ENCODE measurements at places on chromosomes 16 and 17.

DNA sequence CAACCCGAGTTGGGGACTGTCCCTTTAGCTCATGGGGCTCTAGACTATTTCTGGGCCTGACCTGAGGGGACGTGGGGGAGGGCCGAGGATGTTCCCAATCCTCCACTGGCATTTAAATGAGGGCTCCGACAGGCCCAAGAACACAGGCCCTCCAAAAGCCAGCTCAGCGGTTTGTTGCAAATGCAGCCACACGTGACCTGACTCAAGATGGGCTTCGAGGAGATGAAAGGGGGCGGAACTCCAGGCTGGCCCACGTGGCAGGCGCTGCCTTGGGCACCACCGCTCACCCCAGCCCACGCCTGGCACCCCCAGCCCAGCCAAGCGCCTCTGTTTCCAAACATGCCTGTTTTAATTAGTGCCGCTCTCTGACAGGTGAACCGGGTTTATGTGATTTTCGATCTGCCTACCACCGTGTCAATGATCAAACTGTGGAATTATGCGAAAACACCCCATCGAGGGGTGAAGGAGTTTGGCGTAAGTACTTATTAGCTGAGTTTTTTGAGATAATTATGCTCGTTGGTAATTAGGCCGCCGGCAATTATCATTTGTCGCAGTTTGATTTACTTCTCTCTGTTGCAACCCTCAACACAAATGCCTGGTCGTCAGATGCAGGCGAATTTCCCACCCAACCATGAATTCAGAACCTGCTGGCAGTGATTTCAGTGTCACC is 226.7 kb downstream of the KATNIP start:
- DNase-seq, result no peak

DNA sequence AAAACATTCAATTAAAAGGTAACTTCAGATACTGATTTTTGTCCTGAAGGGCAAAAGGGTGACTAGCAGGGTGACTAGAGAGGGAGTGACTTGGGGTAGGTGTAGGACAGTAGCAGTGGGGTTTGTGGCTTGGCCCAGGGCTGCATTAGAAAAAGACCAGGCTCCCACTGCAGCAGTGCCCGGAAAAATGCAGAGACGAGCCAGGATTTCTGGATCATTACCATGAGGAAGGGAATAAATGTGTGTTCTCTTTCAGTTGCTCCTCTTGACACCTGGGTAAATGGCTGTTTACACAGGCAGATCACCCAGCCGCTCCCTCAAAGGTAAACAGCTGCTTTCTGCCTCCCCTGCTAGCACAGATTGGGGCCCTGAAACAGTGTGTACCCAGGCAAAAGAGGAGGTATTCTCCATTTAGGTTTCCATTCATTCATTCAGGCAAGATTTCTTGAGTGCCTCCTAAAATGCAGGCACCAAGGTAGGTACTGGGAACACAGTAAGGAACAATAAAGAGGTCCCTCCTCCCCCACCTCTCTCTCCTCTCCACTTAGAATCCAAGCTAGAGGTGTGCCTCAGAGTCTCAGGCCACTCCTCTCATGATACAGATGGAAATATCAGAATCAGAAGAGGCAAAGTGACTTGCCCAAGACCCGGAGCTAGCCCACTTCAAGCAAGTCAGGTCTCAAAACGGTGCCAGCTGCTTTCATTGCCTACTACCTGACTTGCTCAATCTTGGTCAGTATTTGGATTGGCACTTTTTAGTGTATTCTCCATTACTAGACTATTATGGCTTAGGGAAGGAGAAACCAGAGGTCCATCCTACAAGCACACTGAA is 15.2 kb upstream of the TOX3 start:
- DNase-seq, result no peak

DNA sequence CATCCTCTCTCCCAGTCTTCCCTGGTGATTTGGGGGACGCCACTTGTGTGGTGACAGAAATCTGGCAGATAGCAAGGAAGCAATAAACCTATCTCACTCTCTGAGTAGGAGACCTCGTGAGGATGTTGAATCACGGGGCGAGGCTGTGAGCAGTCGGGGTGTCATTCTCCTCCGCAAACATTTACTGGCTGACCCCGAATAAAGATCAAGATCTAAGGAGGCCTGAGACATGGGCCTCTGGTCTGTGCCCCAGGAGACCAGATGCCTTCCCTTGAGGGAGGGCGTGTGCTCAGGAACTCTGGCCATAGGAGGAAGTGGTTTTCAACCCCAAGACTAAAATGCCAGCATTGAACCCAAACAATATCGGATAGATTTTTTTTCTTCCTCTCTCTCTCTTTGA is 53.1 kb downstream of the FOXL1 start:
- no peak for DNase-seq

GRCh38 chr16:53083119-53083518 is 28.3 kb downstream of the CHD9 start:
- DNase-seq, result no peak

- DNase-seq, result no peak
Observed at GRCh38 chr17:81406117-81406953, 11.1 kb downstream of the BAHCC1 start.

GRCh38 chr17:60253048-60253447 is 103.3 kb downstream of the CA4 start:
- DNase-seq, result no peak

- no peak for DNase-seq
Observed at GRCh38 chr16:28863929-28864793, 518 bp downstream of the SH2B1 start.

GRCh38 chr16:56272583-56272894 is 81.2 kb downstream of the GNAO1 start:
- DNase-seq, result no peak

- no peak for DNase-seq
Observed at GRCh38 chr17:48213797-48214196, 106.2 kb downstream of the SNX11 start.

GRCh38 chr16:77402118-77402517 is 32.7 kb downstream of the ADAMTS18 start:
- DNase-seq, result peak; percentile 81

DNA sequence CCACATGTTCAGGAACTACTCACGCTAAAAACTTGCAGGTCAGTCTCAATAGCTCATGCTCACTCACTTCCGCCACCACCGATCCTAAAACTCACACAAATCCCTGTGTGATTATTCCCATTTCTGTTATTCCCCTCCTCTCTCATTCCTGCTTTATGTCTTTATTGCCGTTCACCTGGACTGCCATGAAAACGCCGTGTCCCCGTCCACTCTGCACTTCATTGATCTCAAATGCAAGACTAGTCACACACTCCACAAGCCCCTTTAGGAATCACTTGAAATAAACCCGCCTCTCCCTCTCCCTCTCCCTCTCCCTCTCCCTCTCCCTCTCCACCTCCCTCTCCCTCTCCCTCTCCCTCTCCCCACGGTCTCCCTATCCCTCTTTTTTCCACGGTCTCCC is 78.0 kb downstream of the AXIN2 start:
- DNase-seq, result no peak

- no peak for DNase-seq
Observed at GRCh38 chr16:87415441-87415840, 23.3 kb downstream of the MAP1LC3B start.

DNA sequence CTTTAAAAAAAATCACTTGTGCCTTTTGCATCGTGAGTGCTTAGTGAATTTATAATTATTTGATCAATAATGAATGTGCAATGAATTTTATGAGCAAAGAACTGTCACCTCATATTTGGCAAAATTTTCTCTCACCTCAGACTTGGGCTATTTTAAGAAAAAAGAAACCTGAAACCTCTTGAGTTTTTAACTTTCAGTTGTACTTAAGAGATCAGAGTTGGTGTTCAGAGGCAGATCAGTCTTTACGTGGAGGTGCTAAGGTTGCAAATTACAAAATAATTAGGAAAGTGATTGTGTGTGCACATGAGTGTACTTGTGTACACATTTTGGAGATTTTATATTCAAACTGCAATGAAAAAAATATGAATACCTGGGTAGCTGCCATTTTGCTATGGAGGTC is 218.7 kb upstream of the RBFOX1 start:
- DNase-seq, result no peak

DNA sequence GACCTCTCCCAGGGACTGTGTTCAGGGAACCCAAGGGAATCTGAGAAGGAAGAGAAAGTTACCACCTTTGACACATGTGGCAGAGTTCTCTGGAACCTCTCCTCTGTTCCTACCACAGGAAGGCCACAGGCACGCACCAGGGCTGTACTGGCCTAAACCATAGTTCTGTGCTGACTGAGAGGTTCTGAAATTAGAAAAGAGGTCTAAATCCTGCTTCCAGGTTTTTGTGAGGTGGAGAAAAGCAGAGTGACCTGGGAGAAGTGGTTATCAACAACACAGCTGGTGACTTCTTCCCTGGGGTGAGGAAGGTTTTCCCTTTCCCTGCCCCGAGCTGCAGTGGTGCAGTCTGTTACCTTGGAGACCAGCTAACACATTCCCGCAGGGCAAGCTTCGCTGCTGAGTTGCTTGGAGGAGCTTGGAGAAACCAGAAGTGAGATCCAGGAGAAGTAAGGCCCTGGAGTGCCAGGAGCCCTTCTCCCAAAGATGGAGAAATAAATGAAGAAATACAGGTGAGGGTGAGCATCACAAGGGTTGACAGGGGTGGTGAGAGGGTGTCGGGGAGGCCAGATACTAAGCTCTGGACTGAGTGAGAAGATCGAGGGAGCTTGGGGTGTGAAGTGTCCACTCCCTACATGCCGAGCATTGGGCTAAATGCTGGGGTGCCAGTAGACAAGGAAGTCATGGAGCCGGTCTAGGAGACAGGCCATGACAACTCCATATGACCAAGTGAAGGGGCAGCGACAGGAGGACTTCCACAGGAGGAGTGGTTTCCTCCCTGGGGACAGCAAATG is at the start of gene VWA3A:
TSS of gene VWA3A (plus strand) at position 399 of the 791 bp plus-strand sequence. CDS start at position 496, 97 bp downstream.
- no peak for DNase-seq

DNA sequence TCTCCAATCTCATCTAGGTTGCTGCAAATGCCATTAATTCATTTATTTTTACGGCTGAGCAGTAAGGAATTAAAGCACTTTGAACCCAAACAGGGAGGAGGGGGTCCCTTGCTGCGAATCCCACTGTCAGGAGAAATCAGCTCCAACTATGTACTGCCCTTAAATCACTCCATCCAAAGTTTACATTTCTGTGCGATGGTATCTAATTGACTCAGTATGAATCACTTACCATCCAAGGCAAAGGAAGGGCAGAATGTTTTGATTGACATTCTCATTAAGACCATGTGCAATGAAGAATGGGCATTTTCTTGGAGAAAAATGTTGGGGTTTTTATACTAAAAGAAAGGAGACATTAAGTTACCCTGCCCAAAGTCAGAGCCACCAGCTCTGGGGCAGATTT is 47.7 kb upstream of the XYLT1 start:
- DNase-seq, result no peak

DNA sequence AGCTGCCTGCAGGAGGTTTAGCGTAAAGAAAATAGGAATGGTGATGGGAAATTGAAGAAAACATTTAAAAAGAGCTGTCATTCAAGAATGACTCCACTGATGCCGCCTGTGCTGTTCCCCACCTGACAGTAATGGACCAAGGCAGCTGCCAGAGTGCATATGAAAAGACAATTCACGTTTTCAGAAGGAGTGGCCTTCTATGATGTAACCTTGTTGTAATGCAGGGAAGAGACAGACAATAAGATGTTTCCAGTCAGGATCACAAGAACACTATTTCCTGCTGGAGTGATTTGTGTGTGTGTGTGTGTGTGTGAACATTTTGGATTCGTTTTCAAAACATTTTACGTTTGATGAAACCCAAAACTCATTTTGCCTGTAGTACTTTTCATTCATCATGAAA is 203.7 kb downstream of the LGALS9B start:
- DNase-seq, result no peak

- DNase-seq, result no peak
Observed at GRCh38 chr16:81696961-81697615, 82.0 kb upstream of the PLCG2 start.

DNA sequence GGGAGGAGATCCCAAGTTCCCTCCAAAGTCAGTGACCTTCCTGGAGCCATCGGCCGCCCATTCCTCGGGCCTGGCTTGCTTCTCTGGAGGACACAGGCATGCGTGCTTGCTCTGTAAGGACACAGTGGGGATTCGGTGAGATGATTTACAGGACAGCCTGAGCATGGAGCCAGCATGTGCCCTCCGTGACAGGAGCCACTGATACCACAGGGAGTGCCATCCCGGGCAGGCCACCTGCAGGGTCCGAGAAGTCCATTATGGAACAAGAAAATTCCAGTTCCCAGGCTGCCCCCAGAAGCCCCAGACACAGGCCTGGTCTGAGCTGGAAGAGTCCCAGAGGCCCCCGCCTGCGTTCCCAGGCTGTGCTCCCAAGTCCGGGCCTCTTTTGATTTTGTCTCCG is 47.9 kb downstream of the FOXL1 start:
- no peak for DNase-seq

DNA sequence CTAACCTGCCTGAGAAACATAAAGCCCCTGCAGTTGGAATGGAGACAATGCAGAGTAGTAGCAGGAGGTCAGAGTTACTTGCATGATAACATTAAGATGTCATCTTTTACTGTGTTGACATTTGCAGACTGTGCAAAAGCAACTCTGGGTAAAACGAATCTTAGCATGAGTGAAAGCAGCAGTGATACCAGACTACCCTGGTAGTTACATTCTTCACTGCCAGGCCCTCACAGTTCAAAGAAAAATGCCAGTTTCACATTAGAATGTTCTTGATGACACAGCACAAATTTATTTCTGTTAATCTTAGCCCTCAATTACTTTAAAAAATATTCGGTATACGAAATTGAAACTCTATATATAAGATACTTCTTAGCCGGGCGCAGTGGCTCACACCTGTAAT is 12.2 kb downstream of the MPHOSPH6 start:
- no peak for DNase-seq

DNA sequence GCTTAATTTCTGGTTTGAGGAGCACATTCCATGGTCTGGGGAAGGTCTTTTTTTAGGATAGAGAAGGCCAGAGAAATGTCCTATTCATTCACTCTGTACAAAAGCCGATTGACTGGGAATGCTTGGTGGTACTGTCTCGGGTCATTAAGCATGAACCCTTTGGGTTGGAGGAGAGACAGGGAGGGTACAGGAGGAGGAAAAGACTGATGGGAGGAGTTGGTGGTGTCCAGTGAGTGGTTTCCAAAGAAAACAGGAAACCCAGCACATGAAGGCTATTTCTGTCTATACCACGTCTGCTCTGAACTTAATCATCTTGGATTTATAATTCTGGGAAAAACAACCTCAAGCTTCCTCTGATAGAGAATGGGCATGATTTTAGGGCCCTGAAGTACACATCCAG is 111.9 kb downstream of the XYLT1 start:
- no peak for DNase-seq

All from cerebellar nuclear complex (tissue), 1 donor.